Activated T-cell treated with anti-CD3 and anti-CD28 coated beads, Interleukin-2, amount 50 U/mL, for 72 hours (primary cell): ENCODE measurements at places on chromosomes 7 and 10.
A peak's percentile ranks its signal among the peaks of the same experiment; 100 is the strongest.

GRCh38 chr7:42192851-42193461, 44.1 kb downstream of the GLI3 start:
- no peak for DNase-seq
- no peaks in the 10 kb centered on the region for H3K36me3 ChIP-seq
- H3K27ac ChIP-seq = no peak overlapping the region
- H3K4me3 ChIP-seq = no peak overlapping the region
- no peaks in the 10 kb centered on the region for H3K27me3 ChIP-seq
- peaks cover 14% of the 10 kb centered on the region for H3K4me1 ChIP-seq

DNA sequence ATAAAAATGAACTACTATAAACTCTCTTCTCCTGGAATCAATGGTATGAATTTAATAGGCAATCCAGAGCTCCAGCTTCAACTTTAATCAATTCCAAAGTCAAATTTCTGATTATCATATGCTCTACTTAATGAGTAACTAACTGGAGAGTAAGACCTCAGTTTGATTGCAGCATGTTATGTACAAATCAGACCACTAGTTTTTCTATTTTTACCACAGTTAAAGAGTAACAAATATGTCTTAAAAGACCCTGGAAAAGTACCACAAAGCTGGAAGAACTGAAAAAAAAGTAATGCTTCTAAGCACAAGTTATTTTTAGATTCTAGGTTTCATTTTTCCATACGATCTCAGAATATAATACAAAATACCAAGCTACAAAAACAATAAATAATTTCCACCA, 56.0 kb upstream of the TNKS2 start:
- no peak overlapping the region for H3K27ac ChIP-seq
- H3K36me3 ChIP-seq = no peaks in the 10 kb centered on the region
- H3K4me3 ChIP-seq = no peak overlapping the region

DNA sequence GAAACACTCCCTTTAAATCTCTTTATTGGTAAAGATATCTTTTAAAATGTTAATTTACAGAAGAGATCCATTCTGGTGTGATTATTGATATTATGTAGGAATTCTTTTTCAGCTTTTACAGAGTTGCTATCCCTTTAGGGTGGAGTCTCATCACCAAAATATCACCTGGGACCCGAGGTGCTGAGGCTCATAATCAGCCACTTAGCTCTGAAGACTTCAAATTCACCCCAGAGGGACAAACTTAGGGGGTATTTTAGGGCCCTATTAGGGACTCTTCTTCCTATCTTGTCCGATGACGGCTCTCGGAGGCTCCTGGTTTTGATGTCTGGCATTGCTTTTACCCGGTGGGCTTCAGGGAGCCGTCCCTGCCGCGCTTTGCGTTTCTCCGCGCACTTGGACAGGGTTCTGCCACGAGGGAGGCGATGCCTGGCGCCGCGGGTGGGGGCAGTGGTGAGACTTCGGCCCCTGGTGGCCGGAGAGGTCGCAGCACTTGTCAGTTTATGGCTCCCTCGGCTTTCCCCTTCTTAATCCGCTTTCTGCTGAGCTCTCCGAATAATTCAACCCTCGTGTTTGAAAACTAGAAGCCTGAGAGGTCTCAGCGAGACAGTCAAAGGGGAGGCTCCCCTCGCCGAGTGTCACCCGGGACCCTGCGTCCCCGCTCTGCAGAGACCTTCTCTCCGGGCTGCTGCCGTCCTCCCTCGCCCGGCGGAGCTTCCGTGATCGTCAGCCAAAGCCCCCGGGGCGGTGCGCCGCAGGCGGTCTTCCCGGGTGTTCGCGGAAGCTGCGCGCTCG, 27.8 kb downstream of the RBM20 start:
- DNase-seq = peak; percentile 86
- H3K4me3 ChIP-seq = peak overlapping the region; percentile 99
- peaks cover 12% of the 10 kb centered on the region for H3K4me1 ChIP-seq
- H3K36me3 ChIP-seq = no peaks in the 10 kb centered on the region
- peaks cover 14% of the 10 kb centered on the region for H3K27me3 ChIP-seq

DNA sequence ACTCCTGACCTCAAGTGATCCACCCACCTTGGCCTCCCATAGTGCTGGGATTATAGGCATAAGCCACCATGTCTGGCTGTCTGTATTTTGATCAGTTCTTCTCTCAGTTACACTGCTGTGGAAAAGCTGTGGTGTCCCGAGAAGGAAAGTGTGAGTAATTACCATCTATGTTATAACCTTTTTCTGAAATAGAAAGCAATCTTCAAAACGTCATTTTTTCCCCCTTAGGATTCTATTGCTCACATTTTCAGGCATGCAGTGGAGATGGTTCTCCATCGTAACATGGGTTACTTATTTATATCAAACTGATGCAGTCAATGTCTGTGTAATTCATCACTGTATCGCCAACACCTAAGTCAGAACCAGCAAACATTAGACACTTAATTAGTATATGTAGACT, 103.5 kb upstream of the FAM3C start:
- peaks cover 3% of the 10 kb centered on the region for H3K36me3 ChIP-seq
- H3K4me1 ChIP-seq = peaks cover 23% of the 10 kb centered on the region
- peak overlapping the region; percentile 13 for H3K4me3 ChIP-seq
- H3K27me3 ChIP-seq = peaks cover 6% of the 10 kb centered on the region

GRCh38 chr10:97850446-97850845, 803 bp downstream of the GOLGA7B start:
- peaks cover 38% of the 10 kb centered on the region for H3K4me1 ChIP-seq
- H3K27me3 ChIP-seq = no peaks in the 10 kb centered on the region
- H3K4me3 ChIP-seq = peak overlapping the region; percentile 82

GRCh38 chr10:96401036-96401435, 42.2 kb upstream of the OPALIN start:
- no peak overlapping the region for H3K4me3 ChIP-seq
- H3K4me1 ChIP-seq = no peaks in the 10 kb centered on the region
- H3K27ac ChIP-seq = no peak overlapping the region
- DNase-seq = no peak
- peaks cover 37% of the 10 kb centered on the region for H3K27me3 ChIP-seq
- H3K36me3 ChIP-seq = no peaks in the 10 kb centered on the region

- H3K27ac ChIP-seq = no peak overlapping the region
- peaks cover 7% of the 10 kb centered on the region for H3K4me1 ChIP-seq
- peaks cover 1% of the 10 kb centered on the region for H3K36me3 ChIP-seq
- DNase-seq = no peak
- no peak overlapping the region for H3K4me3 ChIP-seq
- H3K27me3 ChIP-seq = peaks cover 10% of the 10 kb centered on the region
Observed at GRCh38 chr10:113323985-113324384, 228.9 kb upstream of the HABP2 start.

DNA sequence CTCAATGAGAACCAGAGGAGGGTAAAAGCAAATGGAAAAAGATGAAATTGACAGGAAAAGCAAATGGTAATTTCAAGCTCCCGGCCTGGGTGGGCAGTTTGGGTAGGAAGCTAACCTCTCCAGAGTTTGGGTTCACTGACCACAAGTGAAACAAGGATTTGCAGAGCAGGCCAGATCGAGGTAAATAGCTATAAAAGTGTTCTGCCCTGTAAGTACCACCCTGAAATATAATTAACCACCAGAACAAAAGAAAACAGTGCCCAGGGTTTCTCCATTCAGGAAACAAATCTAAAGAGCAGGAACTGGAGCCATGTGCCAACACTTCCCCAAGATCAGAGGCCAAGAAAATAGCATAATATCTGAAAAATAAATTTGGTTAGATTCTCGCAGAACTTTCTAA, 276.7 kb upstream of the MEOX2 start:
- H3K27ac ChIP-seq = no peak overlapping the region
- no peaks in the 10 kb centered on the region for H3K36me3 ChIP-seq
- no peaks in the 10 kb centered on the region for H3K4me1 ChIP-seq
- H3K4me3 ChIP-seq = no peak overlapping the region

DNA sequence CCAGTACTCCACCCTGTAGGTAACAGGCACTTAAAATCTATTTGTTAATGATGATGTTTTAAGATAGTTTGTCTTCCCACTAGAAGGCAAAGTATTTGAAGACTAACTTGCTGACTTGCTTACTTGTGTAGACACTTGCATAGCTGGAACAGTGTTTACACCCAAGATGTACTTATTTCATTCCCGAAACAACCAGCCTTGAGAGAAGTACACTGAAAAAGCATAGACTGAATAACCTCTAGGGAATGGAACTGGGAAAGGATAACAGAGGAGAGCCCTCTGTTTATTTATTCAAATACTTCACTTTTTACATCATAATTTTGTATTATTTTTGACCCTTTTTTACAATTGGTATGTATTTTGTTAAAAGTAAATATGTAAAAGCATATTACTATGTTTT, 33.1 kb upstream of the TMEM26 start:
- no peaks in the 10 kb centered on the region for H3K4me1 ChIP-seq
- H3K27ac ChIP-seq = no peak overlapping the region
- no peak for DNase-seq

DNA sequence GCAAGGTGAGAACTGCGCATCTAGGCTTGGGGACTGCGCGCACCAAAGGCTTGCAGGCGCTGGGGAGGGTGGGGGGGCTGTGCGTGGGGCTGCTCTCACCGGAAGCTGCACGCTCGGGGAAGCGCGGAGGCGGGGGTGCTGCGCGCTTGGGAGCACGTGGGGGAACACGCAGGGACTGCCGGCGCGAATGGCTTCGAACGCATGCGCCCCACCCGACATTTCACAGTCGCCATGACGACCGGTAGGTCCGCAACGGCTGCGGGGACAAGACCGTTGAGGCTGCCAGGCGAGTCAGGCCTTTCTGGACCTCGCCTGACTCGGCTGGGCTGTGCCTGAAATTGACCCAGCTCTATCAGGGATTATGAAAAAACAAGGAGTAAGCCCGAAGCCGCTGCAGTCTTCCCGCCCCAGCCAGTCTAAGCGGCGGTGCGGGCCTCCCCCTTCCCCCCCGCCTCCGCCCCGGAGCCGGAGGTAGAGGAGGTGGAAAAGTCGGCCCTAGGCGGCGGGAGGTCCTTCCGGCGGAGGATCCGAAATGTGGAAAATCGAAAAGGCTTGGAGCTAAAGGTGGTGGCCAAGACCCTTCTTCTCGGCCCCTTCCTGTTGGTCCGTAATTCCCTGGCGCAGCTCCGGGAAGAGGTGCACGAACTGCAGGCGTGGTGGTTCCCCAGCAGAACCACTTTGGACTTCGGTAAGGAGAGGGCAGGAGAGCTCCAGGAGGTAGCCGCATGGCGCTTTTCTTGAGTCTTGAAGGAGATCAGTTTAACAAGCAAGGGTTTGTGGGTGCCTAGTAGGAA, 34.9 kb upstream of the STEAP1 start:
- H3K36me3 ChIP-seq = no peaks in the 10 kb centered on the region
- peaks cover 7% of the 10 kb centered on the region for H3K4me1 ChIP-seq
- DNase-seq = peak; percentile 10
- H3K4me3 ChIP-seq = peak overlapping the region; percentile 85
- peaks cover 29% of the 10 kb centered on the region for H3K27me3 ChIP-seq

DNA sequence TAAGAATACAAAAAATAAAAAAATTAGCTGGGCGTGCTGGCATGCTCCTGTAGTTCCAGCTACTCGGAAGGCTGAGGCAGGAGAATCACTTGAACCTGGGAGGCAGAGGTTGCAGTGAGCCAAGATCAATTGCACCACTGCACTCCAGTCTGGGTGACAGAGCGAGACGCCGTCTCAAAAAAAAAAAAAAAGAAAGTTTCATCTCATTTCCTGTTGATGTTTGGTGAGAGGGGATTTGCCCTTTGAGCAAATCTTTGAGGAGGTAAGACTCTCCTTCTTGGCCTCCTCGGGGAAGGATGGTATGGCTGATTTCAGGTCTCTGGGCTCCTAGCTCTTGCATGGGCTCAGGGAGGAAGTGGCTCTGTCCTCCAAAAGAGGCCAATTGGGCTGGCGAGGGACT, 3.6 kb upstream of the GRID2IP start:
- no peaks in the 10 kb centered on the region for H3K36me3 ChIP-seq
- H3K27me3 ChIP-seq = no peaks in the 10 kb centered on the region
- peak overlapping the region; percentile 77 for H3K4me3 ChIP-seq
- H3K27ac ChIP-seq = peak overlapping the region; percentile 82

DNA sequence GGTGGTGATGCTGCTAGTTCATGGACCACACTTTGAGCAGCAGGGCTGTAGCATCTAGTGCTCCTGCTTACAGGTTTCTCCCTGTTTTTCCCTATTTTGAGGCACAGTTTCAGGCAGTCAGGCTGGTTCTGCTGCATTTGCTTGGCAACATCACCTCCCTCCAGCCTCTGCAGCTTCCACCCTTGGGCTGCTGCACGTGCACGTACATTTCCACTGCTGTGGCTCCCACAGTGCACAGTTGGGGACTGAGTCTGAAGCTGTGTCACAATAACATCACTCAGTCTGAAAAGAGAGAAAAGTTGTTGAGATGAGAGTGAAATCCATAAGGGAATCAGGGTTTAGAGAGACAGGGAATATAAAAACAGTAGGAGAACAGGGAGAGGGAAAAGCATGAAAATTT, 230.7 kb upstream of the FZD1 start:
- H3K4me3 ChIP-seq = no peak overlapping the region
- DNase-seq = no peak
- H3K27ac ChIP-seq = no peak overlapping the region
- no peaks in the 10 kb centered on the region for H3K27me3 ChIP-seq
- no peaks in the 10 kb centered on the region for H3K36me3 ChIP-seq
- H3K4me1 ChIP-seq = no peaks in the 10 kb centered on the region

DNA sequence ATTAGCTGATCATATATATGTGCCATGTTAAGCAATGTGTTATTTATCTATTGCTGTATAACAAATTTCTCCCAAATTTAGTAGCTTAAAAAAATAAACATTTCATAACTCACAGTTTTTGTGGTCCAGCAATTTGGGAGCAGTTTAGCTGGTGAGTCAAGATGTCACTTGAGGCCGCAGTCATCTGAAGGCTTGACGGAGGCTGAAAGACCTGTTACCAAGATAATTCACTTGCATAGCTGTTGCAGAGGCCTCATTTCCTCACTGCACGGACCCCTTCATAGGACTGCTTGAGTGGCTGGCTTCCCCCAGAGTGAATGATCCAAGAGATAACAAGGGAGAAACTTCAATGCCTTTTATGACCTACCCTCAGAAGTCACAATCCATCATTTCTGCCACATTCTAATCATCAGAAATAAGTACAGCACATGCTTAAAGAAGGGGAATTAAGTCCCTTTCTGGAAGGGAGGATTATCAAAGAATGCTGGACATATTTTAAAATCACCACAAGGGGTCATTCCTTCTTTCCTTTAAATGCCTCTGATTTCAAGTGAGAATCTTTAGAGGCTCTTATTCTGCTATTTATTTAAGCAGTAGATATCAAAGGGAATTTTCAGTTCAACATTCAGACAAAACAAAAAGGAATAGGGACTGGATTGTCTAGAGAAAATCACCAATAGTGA, 10.5 kb upstream of the SRPK2 start:
- H3K27ac ChIP-seq = no peak overlapping the region
- peaks cover 7% of the 10 kb centered on the region for H3K4me1 ChIP-seq
- no peaks in the 10 kb centered on the region for H3K36me3 ChIP-seq
- no peaks in the 10 kb centered on the region for H3K27me3 ChIP-seq
- DNase-seq = no peak
